Brain microvascular endothelial cell (primary cell): ENCODE measurements at places on chromosomes 3 and 15.

GRCh38 chr3:57942872-57943283 lies 65.3 kb upstream of the FLNB start:
- DNase-seq, result no peak

DNA sequence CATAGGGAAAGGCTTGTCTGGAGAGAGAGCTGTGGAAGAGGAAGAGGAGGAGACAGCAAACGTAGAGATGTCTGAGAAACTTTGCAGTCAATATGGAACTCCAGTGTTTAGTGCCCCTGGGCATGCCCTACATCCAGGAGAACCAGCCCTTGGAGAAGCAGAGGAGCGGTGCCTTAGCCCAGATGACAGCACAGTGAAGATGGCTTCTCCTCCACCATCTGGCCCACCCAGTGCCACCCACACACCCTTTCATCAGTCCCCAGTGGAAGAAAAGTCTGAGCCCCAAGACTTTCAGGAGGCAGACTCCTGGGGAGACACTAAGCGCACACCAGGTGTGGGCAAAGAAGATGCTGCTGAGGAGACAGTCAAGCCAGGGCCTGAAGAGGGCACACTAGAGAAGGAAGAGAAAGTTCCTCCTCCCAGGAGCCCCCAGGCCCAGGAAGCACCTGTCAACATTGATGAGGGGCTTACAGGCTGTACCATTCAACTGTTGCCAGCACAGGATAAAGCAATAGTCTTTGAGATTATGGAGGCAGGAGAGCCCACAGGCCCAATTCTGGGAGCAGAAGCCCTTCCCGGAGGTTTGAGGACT lies 6.9 kb downstream of the MAP1A start:
- DNase-seq, result no peak

DNA sequence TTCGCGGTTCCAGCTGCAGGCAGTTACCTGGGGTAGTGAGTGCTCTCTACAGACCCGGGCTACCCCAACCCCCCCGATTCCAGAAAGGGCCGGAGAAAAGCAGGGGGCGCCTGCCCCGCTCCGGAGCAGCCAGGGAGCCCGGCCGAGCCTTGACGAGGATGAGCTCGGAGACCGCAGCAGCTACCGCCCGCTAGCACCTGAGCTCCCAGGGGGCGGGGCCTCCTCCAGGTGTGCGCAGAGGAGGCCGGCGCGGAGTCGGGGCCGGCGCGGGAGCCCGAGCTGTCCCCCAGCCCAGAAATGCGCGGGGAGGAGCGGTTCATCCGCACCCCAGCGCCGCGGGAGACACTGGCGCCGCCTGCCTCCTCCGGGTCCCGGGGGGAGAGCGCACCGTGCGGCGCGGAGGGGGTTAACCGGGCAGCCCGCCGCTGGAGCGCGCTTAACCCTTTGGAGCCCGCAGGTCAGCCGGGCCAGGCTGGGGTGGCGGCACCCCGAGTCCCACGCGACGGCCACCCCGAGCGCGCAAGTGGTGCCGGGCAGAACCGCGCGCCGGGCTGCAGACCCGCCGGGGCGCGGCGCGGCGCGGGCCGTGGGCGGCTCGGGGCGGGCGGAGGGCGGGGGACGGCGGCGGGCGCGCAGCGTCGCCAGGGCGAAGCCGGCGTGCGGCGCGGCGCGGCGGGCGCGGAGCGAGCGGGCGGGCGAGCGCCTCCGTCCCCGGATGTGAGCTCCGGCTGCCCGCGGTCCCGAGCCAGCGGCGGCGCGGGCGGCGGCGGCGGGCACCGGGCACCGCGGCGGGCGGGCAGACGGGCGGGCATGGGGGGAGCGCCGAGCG lies at the start of gene CACNA1D:
TSS of gene CACNA1D (plus strand) at position 649 of the 829 bp plus-strand sequence. CDS start 556 bp downstream, outside the sequence.
- DNase-seq, result no peak

GRCh38 chr3:30458376-30459171 lies 147.8 kb upstream of the TGFBR2 start:
- no peak for DNase-seq

DNA sequence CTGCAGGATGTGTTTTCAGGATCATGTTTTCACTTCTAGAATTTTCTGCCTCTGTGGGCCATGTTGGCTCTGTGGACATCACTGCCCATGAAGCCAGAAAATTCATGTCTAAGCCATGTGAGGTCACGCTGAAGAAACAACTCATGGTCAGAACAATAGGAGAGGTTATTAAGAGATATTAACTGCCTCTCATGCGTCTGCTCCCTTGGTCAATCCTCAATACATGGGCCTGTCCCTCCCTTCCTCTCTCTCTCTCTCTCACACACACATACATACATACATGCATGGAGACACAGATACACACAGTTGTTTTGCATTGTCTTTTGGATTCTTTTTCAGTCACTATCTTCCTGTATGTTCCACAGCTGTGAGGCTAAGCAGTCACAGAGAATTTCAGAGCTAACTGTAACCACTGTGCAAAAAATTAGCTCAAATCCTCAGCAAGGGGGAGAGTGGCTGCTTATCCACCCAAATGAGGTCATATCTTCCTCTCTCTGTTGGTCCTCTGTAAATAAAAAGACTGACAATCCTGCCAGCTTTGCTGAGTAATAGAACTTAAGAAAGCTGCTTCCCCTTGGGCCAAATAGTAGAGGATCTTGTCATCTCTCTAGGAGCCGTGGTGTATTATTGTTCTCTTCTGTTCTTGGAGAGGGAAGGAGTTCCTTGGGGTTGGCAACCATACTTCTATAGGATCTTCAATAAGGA lies 45.6 kb downstream of the LRTM1 start:
- DNase-seq, result peak; percentile 79

DNA sequence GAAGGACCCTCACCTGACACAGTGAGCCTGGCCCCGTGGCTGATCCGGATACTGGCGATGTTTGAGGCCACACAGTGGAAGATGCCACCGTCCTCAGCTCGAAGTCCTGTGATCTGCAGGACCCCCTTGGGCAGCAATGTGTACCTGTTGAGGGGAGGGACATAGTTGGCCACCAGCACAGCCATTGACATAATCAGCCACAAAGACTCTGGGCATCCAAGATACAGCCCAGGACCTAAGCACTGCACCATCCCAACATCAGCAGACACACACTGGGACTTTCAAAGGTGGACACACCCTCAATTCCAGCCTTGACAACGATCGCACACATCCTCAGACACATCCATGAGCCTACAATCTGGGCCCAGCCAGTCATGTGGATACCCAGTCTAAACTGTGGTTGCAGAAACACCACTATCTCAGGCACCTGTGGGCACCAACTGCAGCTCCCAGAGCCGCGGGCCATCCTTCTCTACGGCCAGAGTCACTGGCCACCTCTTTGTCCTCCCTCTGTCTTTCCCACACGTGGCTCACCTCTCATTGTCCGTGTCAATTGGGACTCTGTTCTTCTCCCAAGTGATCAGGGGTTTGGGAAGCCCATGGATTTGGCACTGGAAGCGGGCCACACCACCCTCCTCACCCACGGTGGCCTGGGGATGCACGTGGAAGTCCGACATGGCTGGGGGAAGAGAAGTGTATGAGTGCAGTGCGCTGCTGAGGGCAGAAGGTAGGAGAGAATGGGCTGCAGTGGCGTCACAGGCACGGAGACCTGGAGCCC lies 31.0 kb downstream of the RNU5B-1 start:
- no peak for DNase-seq

GRCh38 chr3:185457376-185457775 lies 41.5 kb downstream of the TMEM41A start:
- no peak for DNase-seq
